ENCODE measurements at places on chromosomes 11 and 22.

DNA sequence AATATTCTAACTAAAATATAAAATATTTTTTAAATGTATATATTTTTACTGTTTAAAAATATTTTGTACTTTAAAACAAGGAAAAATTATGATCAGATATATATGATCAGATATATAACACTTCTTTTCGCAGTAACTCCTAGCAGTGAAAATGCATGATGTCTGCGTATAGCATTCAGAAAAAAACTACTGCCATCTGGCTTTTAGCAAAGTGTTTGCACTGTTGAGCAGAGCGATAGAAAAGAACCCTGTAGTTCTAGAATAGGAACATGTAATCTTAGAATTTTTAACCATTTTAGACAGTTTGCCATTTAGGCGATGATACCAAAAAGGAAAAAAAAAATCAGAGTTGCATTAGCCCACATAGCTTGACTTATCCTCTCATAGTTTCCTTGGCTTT is 370.4 kb upstream of the ANO3 start:
- no peak for DNase-seq

- DNase-seq: no peak
These were observed 33.2 kb downstream of the BTBD10 start for GRCh38 chr11:13429836-13430235.

- DNase-seq: no peak
These were observed 87.2 kb downstream of the MYO18B start for GRCh38 chr22:25829237-25829636.

- no peak for DNase-seq
These were observed 6.4 kb downstream of the MMP12 start for GRCh38 chr11:102868339-102868738.

- DNase-seq: no peak
These were observed 441.1 kb downstream of the TBC1D22A start for GRCh38 chr22:47203554-47203991.

- no peak for DNase-seq
These were observed 15.0 kb downstream of the OR8A1 start for GRCh38 chr11:124584681-124585372.

GRCh38 chr11:44190883-44191230 is 95.4 kb downstream of the EXT2 start:
- DNase-seq: no peak

DNA sequence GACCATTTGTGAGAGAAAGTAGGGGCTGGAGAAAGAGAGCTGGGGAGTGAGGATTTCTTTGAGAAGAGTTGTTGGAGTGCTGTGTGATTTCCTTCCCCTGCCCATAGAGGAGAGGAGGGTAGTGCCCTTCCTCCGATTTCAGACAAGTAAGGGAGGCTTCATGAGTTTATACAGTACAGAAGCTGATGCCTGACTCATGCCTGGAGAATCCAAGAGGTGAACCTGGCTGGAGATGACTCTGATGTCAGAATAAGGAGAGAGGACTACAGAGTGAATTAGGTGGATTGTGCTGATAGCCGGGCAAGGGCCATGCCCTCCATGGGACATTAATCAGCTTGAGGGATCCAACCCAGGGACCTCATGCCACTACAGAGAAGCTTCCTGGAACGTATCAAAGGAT is 91.6 kb downstream of the FAR1 start:
- DNase-seq: no peak

GRCh38 chr22:46986788-46987187 is 224.3 kb downstream of the TBC1D22A start:
- no peak for DNase-seq

GRCh38 chr11:76314741-76315090 is 66.2 kb downstream of the THAP12 start:
- no peak for DNase-seq

DNA sequence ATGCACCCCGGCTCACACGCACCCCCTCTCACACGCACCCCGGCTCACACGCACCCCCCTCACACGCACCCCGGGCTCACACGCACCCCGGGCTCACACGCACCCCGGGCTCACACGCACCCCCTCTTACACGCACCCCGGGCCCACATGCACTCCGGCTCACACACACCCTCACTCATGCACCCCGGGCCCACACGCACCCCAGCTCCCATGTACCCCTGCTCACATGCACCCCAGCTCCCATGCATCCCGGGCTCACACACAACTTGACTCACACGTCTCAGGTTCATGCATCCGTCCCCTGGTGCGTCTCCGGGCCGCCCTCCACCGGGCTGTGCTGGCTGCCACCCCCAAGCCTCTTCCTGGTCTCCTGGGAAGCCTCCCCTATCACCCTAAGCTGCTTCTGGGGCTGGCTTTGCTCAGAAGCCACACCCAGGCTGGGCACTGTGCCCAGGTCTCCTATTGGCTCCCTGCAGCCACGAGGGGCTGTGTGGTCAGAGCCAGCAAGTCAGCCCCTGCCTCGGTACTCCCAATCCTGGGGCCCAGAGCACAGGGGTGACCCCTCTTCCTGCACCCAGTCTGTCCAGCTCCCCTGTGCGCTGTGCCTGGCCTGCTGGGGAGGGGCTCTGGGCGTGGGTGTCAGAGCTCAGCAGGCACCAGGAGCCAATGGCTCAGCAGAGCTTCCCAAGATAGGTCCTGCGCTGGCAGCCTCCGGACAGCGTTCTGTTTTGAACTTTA is 16.9 kb downstream of the TSPAN4 start:
- DNase-seq: no peak

- peak; percentile 45 for DNase-seq
These were observed 516 bp downstream of the VPS26B start for GRCh38 chr11:134224710-134225664.

DNA sequence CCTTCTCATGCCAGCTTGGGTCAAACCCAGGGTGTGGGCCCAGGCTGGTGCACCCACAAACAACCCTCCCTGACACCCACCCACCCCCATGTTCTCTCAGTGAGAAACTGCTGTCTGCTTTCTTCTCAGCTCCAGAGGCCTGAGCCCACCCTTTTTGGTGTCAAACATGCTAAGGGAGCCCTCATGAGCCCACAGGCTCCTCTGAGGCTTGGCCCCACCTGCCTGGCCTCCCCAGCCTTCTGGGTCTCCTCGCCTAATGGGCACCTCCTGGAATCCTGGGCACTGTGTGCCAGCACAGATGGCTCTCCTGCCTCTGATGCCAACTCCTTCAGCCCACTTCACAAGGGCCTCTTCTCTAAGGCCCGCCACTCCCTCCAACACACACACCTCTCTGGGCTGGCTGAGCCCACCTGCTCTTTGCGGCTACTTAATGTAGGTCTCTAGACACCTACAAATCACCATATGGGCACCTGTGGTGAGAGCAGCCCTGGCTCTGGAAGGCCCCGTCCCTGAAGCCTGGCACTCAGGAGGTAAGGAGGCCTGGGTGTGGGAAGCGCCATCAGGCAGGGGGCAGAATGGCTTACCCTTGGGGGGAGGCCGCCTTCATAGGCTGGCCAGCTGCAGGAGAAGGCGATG is 4.4 kb downstream of the NAGA start:
- DNase-seq: no peak

DNA sequence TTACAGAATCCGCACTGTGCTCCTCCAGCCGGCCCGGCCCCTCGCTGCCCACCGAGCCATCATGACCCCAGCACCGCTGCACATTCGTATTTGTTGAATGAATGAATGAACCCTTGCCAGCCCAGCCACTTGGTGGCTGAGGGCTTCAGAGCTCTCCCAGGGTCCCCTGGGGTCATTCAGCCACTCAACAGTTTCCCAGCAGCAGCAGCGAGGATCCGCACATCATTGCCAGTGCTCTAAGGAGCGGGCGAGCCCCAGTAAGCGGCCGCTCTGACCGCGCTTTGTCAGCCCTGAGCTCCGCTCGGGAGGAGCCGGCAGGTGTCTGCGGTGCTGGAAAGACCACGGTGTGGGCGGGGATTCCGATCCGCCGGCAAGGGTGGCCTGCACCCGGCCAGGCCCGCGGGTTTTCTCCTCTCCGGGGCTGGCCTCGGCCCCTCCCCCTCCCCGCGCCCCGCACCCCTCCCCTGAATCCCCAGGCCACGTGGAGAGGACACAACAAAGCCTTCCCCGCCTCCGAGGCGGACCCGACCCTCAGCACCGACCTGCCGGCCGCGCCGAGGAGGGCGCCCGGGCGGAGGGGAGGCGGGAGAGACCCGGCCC is 563 bp downstream of the BID start:
- peak; percentile 62 for DNase-seq

- DNase-seq: no peak
These were observed 148.8 kb downstream of the HIPK3 start for GRCh38 chr11:33405834-33406602.

DNA sequence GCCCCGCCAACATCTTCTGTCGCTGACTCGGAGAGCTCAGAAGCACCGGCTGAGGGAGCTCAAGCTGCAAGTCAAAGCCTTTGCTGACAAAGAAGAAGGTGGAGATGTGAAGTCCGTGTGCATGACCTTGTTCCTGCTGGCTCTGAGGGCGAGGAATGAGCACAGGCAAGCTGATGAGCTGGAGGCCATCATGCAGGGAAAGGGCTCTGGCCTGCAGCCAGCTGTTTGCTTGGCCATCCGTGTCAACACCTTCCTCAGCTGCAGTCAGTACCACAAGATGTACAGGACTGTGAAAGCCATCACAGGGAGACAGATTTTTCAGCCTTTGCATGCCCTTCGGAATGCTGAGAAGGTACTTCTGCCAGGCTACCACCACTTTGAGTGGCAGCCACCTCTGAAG is 6.7 kb downstream of the RAG1 start:
- no peak for DNase-seq

DNA sequence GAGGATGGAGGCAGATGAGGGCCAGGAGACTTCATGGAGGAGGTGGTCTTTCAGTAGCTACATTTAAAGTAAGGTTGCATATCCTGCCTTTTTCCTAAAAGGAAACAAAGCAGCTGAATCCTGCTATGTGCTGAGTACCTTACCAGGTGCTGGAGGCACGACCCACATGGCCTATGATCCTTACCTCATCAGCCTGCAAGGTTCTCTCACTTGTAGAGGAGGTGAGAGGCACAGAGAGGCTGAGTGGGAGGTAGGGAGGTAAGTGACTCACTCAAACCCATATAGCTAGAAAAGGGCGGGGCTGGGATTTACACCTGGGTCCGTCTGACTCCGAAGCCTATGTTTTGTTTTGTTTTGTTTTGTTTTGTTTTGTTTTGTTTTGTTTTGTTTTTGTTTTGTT is 75.8 kb downstream of the BUD13 start:
- no peak for DNase-seq

DNA sequence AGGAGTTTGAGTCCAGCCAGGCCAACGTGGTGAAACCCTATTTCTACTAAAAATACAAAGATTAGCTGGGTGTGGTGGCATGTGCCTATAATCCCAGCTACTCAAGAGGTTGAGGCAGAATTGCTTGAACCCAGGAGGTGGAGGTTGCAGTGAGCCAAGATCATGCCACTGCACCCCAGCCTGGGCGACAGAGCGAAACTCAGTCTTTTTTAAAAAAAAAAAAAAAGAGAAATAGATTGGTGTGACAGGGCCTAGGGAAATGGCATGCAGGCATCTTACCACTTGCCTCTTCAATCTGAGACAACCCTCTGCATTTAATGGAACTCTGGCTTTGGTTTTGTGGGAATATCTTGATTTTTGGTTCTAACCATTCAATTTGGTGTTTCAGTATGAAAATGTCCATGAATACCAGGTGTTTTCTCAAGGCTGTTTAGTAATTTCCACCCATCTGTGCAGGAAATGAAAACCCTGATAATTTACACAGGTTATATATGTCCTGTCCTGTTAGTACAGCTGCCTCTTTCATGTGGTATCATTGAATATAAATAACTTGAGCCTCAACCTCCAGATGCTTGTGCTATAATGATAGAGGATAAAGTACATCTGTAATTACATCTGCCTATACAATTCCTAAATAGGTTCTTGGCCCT is 8.4 kb downstream of the XBP1 start:
- no peak for DNase-seq

GRCh38 chr11:3122775-3123201 is 42.3 kb downstream of the OSBPL5 start:
- DNase-seq: no peak

GRCh38 chr22:39809772-39810557 is 83.6 kb downstream of the ENTHD1 start:
- DNase-seq: no peak

DNA sequence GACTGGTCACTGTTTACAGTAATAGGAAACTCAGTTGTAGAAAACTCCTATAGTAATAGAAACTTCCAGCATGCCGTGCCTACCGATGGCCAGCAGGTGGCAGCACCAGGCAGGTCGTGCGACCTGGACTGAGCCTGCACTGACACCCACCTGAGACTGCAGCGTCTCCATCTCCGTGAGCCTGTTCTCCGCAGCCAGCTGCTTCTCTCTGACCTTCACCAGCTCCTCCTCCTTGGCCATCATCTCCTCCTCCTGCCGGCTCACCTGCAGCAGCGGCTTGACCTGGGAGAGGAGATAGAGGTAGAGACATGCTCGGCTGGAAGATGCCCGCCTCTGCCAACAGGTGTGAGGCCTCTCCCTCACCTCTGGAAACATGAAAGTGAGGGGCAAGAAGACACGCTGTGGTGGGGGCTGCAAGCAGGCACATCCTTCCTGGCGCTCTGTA is 48.5 kb downstream of the APOL1 start:
- DNase-seq: peak; percentile 85

GRCh38 chr11:74255741-74256375 is 55.6 kb downstream of the P4HA3 start:
- peak; percentile 47 for DNase-seq

GRCh38 chr22:20244691-20245576 is 23.2 kb downstream of the RTN4R start:
- DNase-seq: peak; percentile 31

DNA sequence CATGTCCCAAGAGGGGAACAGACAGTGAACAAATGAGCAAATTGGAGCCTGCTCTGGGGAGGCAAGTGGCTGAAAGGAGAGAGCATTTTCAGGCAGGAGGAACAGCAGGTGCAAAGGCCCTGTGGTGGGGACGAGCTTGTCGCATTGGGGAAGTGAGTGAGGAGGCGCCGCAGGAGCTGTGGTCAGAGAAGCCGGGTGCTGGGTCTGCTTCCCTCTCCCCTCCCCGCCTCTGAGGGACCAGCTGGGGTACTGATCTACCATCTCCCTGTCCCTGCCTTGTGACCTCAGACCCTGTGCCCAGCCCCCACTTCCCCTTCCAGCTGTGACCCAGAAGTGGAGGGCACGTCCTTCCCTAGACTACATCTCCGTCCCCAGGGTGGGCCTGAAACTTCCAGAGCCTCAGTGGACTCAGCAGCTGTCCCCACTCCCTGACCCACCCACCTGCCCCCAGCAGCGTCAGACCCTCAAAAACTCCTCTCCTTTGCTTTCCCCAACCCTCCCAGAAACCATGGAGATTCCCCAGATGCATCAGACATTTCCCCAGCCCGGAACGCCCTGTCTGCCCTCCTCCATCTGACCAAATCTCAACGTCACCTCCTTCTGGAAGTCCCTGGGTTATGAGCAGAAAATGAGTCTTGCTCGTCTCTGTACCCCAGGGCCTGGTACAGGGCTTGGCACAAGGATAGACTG is 19.7 kb upstream of the PDGFB start:
- no peak for DNase-seq

- DNase-seq: peak; percentile 13
These were observed 31.3 kb downstream of the TRAF6 start for GRCh38 chr11:36478700-36479329.

- DNase-seq: no peak
These were observed 8.8 kb downstream of the POU2F3 start for GRCh38 chr11:120248551-120249278.

GRCh38 chr11:126530416-126530815 is 174.9 kb downstream of the ST3GAL4 start:
- no peak for DNase-seq

Data from activated CD4-positive, alpha-beta T cell treated with anti-CD3 and anti-CD28 coated beads, Interleukin-2, amount 50 U/mL, for 1 hour (primary cell).